AG09319 (cell line): ENCODE measurements at places on chromosomes 7 and 10.

GRCh38 chr10:17409170-17409733 is 45.1 kb downstream of the ST8SIA6 start:
- no peak for DNase-seq

GRCh38 chr10:3486346-3487065 is 298.5 kb downstream of the KLF6 start:
- DNase-seq = no peak

- DNase-seq = no peak
Observed at GRCh38 chr7:108090791-108091460, 39.2 kb downstream of the LAMB4 start.

GRCh38 chr10:91556691-91557566 is 75.9 kb downstream of the PPP1R3C start:
- DNase-seq = no peak

DNA sequence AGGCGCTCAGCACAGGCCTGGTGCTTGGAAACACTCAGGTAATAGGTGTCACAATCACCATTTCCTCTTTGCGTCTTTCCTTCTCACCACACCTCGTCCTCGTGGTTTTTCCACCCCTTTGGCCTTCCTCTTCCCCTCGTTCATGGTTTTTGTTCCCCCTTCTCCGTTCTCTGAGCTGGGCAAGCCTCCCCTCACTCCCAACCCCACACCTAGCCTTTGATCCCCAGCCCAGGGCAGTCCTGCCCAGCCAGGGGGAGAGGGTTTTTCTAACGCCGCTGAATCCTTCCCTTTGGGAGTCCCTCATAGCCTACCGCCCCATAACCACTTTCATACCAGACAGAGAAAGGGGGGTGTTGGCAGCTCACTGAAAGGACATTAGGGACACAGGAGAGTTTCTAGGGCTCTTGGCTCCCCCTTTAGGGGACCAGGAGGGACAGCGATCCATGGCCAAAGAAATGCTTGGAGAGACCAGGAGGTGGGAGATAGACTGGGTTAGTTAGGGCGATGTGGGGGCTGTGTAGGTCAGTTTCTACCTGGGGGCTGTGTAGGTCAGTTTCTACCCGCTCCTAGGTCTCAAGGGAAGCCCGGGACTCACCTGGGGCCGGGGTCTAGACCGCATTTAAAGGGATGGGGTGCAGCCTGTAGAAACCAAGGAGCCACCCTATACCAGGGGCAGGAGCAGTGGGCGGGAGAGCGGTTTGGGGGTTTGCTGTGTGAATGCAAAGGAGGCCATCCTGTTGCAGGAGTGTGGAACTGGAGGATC is 1.4 kb downstream of the EPHB4 start:
- DNase-seq = no peak

GRCh38 chr10:106577266-106577665 is 587.2 kb downstream of the SORCS1 start:
- DNase-seq = no peak

GRCh38 chr10:61964949-61965702 is 63.6 kb downstream of the ARID5B start:
- no peak for DNase-seq

GRCh38 chr7:771234-772004 is 44.3 kb upstream of the PRKAR1B start:
- DNase-seq = no peak

- DNase-seq = no peak
Observed at GRCh38 chr7:151818674-151819519, 58.0 kb downstream of the PRKAG2 start.

DNA sequence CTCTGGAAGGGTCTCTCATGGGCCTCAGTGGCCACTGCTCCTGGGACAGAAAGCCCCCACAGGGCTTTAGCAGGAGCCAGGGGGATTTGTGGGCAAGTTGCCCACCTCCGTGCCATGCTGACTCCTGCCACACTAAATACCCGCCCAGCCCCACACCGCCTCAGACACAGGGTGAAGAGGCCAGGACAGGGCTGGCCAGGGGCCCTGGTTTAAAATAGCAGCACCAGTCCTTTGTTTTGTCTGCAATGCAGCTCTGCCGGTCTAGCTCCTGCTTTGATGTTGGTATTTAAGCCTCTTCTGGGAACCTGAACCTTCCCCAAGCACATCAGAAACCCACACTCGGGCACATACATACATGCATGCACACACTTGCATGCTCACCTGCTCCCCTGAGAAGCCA is 14.4 kb upstream of the TNRC18 start:
- no peak for DNase-seq
